ENCODE measurements at places on chromosomes 16 and 17.

DNA sequence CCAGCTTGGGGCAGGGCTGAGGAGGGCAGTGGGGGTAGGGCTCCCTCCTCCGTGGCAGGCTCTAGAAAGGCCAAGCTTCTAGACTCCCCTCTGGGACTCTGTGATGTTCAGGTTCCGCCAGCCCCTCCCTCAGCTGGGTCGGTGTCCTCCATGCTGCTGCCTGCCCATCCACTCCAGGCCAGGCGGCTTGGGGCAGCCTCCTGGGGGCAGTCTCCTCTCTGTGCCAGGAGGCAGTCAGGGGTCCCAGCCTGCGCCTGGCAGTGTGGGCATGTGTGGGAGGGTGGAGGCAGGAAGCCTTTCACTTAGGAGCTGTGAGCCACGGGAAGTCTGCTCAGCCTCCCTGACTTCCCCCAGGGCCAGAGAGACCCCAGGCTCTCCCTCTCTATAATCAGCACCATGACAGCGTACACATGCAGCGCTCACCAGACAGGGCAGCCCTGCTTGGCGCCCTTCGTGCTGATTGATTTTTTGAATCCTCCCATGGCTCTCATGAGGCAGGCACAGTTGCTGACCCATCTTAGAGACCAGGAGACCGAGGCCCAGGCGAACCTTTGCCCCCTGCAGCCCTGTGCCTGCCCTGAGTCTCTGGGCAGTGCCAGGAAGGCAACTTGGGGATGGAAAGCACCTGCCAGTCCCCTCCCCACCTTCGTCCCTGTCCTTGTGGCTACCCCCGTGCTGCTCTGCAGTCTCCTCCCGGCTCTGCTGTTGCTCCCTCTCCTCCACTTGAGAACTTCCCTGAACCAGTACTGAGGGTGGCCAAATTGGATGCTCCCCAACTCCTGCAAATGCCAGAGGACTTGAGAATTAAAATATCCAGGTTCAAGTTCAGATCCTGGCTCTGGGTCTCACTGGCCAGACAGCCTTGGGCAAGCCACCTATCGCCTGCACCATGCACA, 234.7 kb upstream of the GSE1 start:
- no peak for DNase-seq

DNA sequence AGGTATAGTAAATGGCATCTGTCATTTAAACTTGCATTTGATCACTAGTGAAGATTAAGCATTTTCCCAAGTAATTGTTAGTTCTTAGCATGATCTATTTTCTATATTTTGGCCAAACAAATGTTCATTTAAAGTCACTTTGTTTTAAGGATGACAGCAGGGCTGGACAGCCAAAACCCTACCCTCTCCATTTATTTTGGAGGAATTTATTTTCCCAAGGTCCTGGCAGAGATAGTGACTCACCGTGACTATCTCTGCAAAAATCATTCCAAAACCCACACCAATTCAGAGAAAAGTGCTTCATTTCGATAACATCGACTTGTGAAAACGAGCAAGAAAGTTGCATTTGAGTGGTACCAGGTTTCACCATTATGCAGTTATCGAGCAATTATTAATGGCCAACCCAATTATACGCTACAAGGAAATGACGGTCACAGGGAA, 665 bp upstream of the AKAP1 start:
- no peak for DNase-seq

DNA sequence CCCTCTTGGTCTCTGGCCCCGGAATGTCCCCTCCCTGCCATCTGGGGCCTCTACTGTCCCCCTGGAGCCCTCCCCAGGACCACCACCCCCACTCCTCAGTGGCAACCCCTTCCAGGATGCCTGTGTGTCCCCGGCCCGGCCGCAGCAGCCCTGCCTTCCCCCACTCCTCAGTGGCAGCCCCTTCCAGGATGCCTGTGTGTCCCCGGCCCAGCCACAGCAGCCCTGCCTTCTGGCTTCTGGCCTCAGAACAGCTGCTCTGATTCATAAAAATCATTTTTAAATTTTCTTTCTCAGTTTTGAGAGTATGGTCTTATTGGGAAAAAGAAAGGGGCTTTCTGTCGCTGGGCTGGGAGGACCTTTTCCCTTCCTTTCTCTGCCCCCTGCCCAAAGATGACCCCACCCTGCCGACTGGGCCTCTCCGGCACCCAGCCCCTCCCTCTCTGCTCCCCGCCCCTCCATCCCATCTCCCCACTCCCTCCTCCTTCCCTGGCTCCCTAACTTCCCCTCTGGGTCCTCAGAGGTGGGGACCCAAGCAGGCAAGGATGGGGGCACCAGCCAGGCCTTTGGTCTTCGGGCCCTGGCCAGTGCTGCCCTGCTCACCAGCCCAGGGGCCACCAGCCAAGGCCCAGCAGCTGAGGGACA, 40.5 kb downstream of the BAHCC1 start:
- DNase-seq = no peak

DNA sequence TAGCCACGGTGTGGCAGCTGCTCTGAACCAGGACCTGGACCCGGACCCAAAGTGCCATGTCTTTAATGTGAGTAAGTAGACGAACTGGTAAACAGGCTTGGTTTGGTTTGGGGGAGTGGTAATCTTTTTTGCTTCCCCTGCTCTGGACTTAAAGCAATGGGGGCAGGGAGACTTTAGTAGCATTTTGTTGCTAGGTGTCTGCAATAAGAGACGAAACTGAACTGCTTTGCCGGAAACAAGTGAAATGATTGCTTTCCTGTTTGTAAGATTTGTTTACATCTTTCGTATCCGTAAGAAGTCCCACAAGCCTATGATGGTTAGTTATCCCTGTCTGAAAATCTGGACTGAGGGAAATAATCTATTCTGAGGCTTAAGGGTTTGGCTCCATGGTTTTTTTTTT, 21.5 kb downstream of the PRCD start:
- DNase-seq = no peak

DNA sequence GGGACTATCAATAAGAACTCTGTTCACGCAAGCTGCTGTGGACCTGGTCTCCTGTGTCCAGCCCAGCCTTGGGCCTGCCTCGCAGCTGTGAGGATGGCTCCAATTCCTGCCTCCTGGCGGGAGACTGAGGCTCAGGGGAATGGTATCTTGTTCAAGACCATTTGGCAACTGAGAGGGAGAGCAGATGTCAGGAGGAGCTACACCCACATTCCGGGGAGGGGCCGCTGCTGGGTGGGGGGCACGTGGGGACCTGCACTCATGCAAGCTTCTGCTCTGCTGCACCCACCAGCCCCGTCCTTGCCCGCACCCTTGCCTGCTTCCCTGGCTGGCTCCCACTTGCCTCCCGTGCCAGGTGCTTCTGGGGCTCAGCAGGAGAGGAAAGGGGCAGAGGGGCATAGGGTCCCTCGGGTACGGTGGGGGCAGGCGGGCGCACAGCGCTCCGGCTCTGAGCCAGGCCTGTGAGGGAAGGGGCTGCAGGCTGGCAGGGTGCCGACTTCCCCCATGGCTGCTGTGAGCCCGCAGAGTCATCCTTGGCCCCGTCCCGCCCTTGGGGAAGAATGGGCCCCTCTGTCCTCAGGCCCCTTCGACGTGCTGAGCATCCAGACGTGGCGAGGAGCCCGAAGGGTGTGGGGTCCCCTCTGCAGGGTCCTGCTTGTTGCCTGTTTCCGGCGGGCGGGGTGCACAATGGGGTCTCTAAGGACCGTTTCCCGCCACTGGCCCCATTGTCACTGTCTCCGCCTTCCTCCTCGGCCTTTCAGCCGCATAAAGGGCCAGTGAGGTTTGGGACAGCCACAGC, 2.7 kb downstream of the METRN start:
- no peak for DNase-seq

DNA sequence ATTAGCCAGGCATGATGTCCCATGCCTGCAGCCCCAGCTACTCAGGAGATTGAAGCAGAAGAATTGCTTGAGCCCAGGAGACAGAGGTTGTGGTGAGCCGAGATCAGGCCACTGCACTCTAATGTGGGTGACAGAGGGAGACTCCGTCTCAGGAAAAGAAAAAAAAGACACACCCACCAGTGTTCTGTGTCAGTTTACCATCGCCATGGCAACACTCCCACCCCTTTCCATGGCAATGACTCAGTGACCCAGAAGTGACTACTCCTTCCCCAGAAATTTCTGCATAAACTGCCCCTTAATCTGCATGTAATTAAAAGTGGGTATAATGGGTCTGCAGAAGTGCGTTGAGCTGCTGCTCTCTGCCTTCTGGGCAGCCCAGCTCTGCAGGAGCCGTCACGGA, 4.0 kb upstream of the ZC3H18 start:
- DNase-seq = no peak

DNA sequence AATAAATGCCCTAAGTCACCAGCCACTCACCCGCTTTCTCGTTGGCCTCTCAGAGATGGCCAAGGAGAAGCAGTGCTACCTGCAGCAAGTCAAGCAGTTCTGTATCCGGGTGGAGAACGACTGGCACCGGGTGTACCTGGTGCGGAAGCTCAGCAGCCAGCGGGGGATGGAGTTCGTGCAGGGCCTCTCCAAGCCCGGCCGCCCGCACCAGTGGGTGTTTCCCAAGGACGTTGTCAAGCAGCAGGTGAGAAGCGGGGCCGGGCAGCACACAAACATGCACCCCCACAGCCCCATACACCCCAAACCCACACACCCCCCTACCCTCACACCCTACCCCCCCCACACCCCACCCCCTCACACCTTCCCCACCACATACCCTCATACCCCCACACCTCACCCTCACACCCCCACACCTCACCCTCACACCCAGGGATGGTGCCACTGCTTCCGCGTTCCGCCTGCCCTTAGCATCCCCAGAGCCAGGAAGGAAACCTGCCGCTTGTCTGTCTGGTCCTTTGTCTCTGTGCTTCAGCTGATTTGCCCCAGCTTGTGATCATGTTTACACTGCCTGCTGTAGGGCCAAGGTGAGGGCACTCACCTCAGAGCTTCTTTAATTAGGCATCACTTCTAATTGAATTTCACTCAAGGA, 41.9 kb upstream of the ENDOV start:
- no peak for DNase-seq

GRCh38 chr16:53055541-53056391, 975 bp downstream of the CHD9 start:
- DNase-seq = no peak

DNA sequence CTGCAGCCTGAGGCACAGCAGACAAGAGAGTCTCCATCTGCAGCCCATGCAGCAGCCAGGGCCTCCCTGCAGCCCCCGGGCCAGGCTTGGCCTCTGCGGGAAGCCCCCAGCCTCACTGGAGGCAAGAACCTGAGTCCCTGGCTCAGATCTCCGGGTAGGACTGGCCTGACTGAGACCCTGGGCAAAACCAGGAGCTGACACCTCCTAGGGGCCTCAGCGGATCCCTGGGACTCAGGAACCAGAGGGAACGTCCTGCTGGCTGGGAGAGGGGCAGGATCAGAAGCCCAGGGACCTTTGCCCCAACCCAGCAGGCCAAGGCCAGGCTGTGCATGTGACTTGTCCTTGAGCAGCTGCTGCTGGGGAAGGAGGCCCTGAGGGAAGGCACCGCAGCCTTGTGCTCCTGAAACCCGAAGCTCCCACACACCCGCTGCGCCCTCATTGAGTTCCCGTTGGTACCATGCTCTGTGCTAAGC, 1.7 kb upstream of the PRSS21 start:
- DNase-seq = no peak

DNA sequence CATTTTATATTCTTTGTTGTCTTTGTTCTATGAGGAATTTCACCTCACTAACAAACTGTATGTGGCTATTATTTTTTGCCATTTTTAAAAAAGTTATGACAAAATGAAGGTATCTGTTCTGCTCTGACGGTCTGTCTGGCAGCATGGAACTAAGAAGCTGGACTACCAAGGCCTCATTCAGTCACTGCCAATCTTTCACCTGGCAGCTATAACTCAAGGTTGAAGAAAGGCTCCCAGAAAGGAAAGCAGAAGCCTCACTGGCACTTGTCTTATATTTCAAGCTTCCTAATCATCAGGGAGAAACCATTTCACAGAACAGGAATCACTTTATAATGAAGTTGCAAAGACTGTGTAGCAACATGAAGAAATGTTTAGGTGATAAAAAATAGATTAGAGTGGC, 18.7 kb upstream of the SLC6A4 start:
- no peak for DNase-seq

GRCh38 chr17:72122765-72123529, 2.1 kb downstream of the SOX9 start:
- no peak for DNase-seq
